Left forelimb (tissue), 1 donor: ENCODE measurements at places on chromosomes 3 and 15.
A peak's percentile ranks its signal among the peaks of the same experiment; 100 is the strongest.

- DNase-seq: no peak
Measured at GRCh38 chr3:130405956-130406355, 60.5 kb downstream of the COL6A5 start.

DNA sequence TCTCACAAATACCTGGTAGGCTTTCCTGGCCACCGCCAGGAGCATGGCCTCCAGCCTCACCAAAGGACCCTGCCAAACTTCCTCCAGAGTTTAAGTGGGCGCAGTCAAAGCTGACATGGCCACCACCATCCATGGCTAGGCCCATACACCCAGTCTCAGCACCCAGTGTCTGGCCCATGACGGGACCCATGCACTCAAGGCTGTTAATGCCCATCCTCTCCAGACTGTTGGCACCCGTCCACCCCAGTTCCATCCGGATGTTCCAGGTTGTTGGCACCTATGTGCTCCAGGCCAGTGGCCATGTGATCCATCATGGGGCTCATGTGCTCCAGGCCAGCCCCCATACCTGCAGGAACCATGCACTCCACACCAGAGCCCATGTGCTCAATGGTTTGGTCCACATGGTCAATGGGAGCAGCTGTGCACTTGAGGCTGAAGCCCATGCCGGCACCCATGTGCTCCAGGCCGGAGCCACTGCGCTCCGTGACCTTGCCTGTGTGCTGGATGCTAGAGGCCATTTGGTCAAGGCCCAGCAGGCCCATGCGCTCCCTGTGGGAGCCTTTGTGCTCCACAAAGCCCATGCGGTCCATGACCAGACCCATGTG lies 20.4 kb downstream of the CTDSPL2 start:
- DNase-seq: no peak

DNA sequence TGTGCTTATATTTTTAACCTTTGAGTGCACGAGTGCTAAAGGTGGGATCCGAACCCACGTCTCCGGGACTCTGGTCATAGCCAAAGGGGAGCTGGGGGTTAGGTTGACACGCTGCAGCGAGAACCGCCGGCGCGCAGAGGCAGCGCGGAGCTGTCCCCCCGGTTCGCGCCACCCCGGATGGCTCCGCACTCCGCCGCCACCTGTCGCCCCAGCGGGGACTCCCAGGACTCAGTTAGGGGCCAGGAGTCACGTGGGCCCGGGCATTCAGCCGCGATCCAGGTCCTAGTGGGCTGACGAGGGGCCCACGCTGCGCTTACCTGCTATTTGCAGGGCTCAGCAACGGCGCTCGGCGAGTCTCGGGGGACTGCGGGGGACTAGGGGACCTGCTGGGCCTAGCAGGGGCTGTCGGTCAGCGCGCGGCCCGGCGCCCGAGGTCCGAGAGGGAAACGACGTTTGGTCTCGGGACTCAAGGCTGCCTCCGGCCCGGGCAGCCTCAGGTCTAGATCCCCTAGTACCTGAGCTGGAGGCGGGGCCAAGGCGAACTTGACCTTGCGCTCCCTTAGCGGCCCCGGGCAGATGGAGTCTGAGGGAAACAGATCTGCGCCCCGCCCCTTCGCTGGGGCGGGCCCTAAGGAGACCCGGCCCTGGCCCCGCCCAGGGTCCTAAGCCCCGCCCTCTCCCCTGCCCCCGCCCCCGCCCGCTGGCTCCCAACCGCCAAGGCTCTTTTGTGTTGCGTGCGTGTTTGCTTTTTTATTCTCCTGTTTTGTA lies at the start of gene NMNAT3:
Gene NMNAT3 (minus strand): TSS at position 585 of the 768 bp plus-strand sequence. CDS start 50,248 bp downstream, outside the sequence.
- peak; percentile 84 for DNase-seq

- no peak for DNase-seq
Measured at GRCh38 chr15:99239545-99240198, 9.7 kb downstream of the TTC23 start.

DNA sequence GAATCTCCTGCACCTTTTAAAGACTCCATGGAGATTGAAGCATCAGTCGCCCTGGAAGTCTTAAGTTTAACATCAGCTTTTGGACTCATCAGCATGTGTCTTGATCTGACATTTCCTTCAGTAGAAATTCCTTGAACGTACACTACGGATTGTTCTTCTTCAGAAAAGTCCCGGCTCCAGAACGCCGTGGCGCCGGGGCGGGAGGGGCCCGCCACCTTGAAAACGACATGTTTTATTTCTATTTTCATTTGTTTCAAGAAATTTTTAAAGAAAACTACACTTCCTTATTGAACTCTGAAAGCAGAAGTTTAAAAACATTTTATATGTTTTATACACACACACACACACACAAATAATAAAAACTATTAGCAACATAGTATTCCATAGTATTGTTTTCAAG lies 32.6 kb upstream of the RAP2B start:
- DNase-seq: no peak
